ENCODE measurements at places on chromosomes 2 and 18.
A peak's percentile ranks its signal among the peaks of the same experiment; 100 is the strongest.

- no peak for DNase-seq
These were observed 51.8 kb upstream of the STAT1 start for GRCh38 chr2:191065785-191066184.

GRCh38 chr2:59339121-59339836, 1098.2 kb upstream of the FANCL start:
- DNase-seq = no peak

- no peak for DNase-seq
These were observed 23.4 kb downstream of the BCL11A start for GRCh38 chr2:60529785-60530627.

DNA sequence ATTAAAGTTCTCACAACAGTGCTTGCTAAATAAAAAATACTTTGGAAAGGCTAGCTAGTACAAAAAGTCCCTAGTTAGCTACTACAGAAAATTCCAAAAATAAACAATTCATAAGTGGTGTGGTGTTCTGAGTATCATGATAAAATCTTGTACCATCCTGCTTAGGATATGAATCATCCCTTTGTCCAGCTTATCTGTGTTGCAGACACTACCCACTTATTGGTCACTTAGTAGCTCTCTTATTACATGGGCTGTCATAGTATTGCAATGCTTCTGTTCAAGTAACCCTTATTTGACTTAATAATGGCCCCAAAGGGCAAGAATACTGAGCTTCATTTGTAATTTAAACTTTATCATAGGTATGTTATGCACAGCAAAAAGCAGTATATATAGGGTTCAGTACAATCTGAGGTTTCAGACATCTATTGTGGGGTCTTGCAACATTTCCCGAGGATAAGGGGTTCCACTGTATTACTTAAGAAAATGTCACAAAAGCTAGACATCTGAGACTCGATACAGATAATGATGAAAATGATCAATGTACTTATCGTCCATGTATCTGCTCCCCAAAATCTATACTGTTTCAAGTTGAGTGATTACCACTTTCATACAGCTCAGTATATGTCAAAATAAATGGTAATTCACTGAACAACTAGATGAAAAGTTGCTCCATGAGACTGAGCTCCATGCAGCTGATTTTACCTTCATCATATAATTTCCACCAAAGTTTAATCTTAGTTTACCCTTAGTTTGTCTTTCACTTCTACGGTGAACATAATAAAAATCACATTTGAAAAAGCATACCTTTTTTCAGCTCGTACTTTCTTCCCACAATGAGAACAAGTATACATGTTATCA, 93.8 kb downstream of the C2orf74 start:
- no peak for DNase-seq

DNA sequence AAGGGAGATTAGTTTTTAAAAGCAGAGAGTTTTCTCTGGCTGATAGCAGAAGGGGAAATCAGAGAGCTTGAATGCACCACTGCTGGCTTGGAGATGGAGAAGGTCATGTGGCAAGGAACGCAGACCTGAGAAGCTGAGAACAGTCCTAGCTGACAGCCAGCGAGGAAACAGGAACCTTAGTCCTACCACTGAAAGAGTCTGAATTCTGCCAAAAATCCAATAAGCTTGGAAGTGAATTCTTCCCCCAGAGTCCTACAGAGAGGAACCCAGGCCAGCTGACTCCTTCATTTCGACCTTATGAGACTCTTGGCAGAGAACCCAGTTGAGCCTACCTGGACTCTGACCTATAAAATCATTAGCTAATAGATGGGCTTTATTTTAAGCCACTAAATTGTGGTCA, 371.9 kb upstream of the TNP1 start:
- no peak for DNase-seq

- peak; percentile 57 for DNase-seq
These were observed 1231.7 kb upstream of the ZEB2 start for GRCh38 chr2:145751629-145752028.

GRCh38 chr2:50851886-50852285, 180.0 kb downstream of the NRXN1 start:
- DNase-seq = no peak

GRCh38 chr2:83323038-83323437, 1136.0 kb downstream of the SUCLG1 start:
- no peak for DNase-seq

- no peak for DNase-seq
These were observed 392.1 kb downstream of the PTH2R start for GRCh38 chr2:208798698-208799097.

DNA sequence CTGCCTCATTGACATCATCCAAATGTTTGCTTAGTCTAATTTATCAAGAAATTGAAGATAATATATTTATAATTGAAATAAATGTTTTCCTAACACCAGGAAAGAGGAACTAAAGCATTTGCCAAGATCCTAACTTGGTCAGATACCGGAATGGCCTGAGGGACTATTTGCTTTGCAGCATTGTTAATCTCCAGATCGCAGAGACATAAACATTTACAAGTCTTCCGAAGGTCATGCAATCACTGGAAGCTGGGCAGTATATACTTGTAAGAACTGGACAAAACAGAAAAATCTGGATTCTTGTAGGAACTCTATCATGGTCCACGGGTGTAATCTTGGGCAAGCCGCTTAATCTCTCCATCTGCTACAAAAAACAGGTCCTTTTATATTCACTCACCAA, 42.2 kb downstream of the CYBRD1 start:
- DNase-seq = no peak

GRCh38 chr2:10841547-10842219, 29.1 kb upstream of the PDIA6 start:
- DNase-seq = no peak

GRCh38 chr2:96083064-96083939, 33.1 kb downstream of the ADRA2B start:
- no peak for DNase-seq

- DNase-seq = no peak
These were observed 154.0 kb downstream of the TRIB2 start for GRCh38 chr2:12870692-12871091.

- no peak for DNase-seq
These were observed 33.5 kb upstream of the SPRED2 start for GRCh38 chr2:65465857-65466256.

GRCh38 chr18:45981821-45982220, 14.7 kb upstream of the EPG5 start:
- DNase-seq = no peak

GRCh38 chr2:231039821-231040364, 2.6 kb downstream of the C2orf72 start:
- DNase-seq = no peak

GRCh38 chr18:31722369-31722957, 38.1 kb upstream of the B4GALT6 start:
- peak; percentile 86 for DNase-seq

DNA sequence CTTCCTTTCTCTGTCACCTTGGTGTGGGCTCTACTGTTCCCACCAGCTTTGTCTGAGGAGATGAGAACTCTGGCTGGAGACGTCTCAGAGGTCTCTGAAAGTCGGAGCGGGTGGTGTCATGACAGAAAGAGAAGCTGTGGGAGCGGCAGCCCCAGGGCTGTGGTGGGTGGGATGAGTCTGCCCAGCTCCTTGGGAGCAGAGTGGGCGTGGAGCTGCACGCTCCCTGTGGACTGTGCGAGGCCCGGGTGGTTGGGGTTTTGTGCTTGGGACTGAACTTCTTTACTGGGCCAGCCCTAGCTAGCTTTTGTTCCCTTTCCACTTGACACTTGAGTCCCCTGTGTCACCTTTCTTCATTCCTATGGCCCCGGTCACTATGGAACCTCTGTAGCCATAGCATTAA, 10.4 kb downstream of the TOGARAM2 start:
- no peak for DNase-seq

DNA sequence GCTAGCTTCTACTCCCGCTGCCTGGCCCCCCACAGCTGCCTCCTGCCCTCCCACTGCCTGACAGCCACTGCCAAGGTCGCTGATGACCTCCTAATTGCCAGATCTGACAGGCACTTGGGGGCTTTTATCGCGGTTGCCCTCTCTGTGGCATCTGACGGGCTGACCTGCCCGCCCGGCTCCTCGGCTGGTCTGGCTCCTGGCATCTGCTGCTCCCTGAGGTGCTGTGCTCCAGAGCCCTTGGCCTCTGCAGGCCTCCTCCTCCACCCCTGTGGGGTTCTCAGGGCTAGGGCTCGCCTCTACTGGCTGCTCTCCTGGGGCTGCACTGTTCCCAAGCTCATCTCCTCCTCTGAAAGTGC, 43.1 kb downstream of the INHBB start:
- no peak for DNase-seq

DNA sequence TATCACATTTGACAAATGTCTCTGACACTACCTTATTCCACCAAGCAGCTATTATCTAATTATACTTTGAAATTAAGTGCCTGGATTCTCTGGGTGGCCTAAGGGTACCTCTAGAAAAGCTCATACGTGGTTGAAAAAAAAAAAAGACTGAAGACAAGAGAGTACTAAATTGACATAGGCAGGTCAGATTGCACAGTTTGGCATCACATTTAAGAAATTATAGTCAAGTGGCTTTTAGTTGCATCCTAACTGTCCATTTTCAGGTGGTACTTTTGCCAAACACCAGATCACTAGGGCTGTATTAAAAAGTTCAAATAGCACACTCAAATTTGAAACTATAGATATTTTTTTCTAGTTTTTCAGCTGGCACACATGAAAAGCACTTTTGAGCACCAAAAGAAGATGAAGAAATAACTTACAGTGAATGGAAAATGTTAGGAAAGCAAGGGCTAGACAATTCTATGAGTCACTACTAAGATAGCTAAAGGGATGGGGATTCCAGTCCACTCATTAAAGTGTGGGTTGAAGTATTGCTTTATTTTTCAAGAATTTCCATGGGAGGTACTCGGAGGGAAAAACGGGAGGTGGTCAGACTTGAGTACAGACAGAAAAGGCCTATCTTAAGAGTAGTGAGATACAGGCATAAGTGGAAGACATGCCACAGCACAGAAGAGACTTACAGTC, 106.5 kb upstream of the COL5A2 start:
- DNase-seq = no peak

GRCh38 chr18:26978812-26979341, 113.4 kb upstream of the AQP4 start:
- peak; percentile 90 for DNase-seq

GRCh38 chr2:118049816-118050140, 35.9 kb upstream of the CCDC93 start:
- no peak for DNase-seq

- no peak for DNase-seq
These were observed 534.9 kb downstream of the SLC4A3 start for GRCh38 chr2:220162320-220162719.

- DNase-seq = no peak
These were observed 159.7 kb upstream of the LHCGR start for GRCh38 chr2:48915227-48915626.

- peak; percentile 50 for DNase-seq
These were observed 59.5 kb downstream of the SCN3A start for GRCh38 chr2:165144315-165144714.

- DNase-seq = no peak
These were observed 156.7 kb upstream of the TFPI start for GRCh38 chr2:187710791-187711521.

GRCh38 chr2:196247976-196248280, 76.5 kb upstream of the STK17B start:
- DNase-seq = no peak

GRCh38 chr2:16303761-16304160, 361.9 kb downstream of the CYRIA start:
- no peak for DNase-seq

- DNase-seq = no peak
These were observed 205.3 kb upstream of the ST6GAL2 start for GRCh38 chr2:107091163-107091864.

DNA sequence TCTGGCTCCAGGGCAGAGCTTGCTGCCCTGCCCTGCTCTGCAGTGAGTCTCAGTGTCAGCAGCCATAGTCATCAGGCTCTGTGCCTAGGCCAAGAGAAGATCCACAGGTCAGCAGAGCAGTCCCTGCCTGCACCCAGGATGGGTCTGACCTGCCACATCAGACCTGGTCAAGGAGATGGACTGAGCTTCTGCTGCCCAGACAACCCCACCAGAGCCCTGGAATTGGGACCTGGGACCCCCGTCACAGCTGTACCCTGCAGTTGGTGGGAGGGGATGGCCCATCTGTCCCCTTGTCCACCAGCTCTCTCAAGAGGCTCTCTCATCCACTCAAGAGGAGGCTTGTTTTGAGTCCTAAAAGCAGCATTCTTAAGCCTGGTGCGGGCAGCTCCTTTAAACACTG, 142.6 kb downstream of the TFCP2L1 start:
- DNase-seq = no peak

- no peak for DNase-seq
These were observed 107.6 kb upstream of the NOSTRIN start for GRCh38 chr2:168694866-168695265.

DNA sequence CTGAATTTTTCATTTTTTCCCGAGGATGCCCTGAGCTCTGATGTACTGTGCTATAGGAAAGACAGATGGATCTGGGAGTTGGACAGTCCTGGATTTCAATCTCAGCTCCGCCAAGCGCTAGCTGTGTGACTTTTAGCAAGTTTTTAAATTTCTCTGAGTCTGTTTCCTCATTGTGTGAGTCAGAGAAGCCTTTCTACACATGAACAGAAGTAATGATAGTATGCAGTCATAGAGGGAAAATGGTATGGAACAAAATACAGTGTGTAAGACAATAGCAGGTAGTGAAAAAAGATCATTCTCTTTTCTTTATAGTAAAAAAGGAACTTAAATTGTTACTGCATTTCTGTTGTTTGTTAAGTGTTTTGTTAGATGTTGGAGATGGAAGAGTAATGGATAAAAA, 52.4 kb upstream of the PPM1B start:
- DNase-seq = no peak

DNA sequence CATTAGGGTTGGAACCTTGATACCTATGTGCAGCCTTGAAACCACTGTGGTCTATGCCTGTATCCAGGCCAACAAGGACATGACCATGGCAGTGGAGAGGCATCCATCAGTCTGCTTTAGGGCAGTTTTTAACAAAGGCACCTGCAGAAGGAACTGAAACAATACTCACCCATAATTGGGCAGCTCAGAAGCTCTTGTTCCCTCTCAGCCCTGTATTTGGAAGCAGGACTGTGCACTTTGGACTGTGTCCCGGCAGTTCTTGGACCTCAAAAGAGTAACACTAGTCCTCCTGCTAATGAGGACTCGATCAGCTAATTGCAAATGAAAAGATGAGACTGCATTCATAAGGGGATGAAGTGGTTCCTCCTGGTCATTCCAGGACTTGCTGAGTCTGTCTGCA, 500.2 kb upstream of the TNP1 start:
- no peak for DNase-seq

GRCh38 chr2:236998758-236999157, 86.9 kb upstream of the COPS8 start:
- no peak for DNase-seq

GRCh38 chr2:176891105-176891504, 321.5 kb upstream of the HNRNPA3 start:
- no peak for DNase-seq

DNA sequence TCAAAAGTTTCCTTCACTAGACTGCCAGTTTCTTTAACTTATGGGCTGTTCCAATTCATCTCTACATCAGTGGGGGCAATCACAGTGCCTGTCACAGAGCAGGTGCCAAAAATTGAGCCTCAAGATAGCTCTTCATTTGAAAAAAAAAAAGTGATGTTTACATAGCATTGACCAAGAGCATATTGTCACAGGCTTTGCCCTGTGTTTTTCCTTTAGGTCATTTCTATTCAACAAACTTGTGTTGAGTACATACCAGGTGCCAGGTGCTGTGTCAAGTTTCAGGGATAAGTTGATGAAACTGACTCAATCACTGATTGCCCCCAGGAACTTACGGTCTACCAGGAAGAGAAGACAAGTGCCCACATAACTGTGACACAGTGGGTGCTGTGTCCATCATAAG, 22.2 kb upstream of the NT5C1B start:
- no peak for DNase-seq
